Left renal pelvis (tissue), 4 donors: ENCODE measurements at places on chromosomes 4 and X. TPM values are rescaled to one million over a fixed set of nuclear protein-coding genes. Genes with fewer than 3 reads are reported as not detected.

Gene TLR8
- polyA plus RNA-seq = 0.18 TPM

Gene PDCL2
- polyA plus RNA-seq = not detected

Gene BEX3
- polyA plus RNA-seq = 474 TPM

Gene VEGFC
- polyA plus RNA-seq = 17.4 TPM

Gene ZFP42
- 1.6 TPM for polyA plus RNA-seq

Gene APLN
- polyA plus RNA-seq = 5.8 TPM

Gene PLRG1
- 88.4 TPM for polyA plus RNA-seq

Gene HMX1
- polyA plus RNA-seq = not detected

Gene ZCCHC18
- polyA plus RNA-seq = 4.9 TPM

DNA sequence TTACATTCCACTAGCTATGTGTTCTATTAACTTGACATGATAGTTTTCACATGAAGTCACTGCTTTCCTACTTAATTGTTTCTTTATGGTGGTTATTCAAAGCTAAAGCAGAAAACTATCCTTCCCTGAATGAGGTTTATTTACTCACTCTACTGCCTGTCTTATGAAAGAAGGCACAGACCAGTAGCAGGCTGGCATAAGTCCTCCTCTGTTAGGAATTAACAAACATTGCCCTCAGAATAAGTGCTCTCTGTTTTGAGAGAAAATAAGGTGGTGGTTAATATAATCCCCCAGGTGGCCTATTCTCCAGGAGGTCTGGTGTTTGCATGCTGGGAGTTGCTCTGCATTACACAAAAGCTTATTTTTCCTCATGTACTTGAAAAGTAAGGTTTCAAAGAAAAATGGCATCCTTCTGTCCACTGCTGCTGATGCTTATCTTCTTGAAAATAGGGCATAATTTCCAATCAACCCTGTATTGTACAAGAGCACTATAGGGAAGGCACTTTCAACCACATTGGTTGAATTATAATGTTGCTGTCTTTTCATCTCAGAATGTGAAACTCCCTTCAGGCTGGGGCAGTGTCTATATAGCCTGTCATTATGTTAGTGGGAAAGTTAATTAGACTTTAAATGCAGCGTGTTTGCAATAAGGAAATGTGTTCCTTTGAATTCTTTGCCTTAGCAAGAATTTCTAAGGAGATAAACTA, 119.7 kb upstream of the TBC1D9 start:
- DNase-seq = no peak

DNA sequence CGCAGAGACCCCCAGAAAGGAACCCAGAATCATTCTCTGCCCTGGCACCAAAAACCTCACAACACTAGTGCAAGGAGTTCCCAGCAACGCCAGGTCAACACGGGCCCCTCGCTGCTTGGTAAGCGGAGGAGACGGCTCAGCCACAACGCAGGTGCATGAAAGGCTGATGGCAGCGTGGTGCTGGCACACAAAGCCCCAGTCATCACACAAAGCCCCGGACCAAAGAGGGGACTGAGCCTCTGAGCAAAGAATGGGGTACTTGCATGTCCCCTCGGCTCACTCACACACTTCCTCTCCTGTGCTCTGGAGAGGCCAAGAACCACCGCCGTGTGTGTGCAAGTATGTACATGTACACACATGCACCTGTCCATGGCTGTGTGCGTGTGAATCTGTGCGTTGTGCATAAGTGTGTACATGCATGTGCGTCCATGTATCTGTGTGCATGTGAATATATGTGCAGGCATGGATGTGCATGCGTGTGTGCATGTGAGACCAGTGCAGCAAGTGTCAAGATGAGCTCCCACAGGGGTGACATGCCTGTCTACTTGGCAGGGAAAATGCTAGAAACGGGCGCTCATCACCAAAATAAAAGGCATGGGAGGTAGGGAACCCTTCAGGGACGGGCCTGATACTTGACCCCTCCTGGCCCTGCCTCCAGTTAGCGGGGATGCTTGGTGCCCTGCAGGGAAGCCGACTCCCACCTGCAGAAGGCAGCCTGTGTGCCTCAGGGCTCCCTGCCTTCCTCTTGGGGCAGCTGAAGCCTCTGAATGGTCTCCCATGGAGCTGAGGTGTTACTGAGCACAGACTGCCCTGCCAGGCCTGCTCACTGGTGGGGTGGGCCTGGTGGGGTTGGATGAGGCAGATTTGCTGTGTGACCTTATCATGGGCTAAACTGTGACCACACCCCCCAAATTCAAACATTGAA, 60.4 kb downstream of the ZFYVE28 start:
- no peak for DNase-seq

DNA sequence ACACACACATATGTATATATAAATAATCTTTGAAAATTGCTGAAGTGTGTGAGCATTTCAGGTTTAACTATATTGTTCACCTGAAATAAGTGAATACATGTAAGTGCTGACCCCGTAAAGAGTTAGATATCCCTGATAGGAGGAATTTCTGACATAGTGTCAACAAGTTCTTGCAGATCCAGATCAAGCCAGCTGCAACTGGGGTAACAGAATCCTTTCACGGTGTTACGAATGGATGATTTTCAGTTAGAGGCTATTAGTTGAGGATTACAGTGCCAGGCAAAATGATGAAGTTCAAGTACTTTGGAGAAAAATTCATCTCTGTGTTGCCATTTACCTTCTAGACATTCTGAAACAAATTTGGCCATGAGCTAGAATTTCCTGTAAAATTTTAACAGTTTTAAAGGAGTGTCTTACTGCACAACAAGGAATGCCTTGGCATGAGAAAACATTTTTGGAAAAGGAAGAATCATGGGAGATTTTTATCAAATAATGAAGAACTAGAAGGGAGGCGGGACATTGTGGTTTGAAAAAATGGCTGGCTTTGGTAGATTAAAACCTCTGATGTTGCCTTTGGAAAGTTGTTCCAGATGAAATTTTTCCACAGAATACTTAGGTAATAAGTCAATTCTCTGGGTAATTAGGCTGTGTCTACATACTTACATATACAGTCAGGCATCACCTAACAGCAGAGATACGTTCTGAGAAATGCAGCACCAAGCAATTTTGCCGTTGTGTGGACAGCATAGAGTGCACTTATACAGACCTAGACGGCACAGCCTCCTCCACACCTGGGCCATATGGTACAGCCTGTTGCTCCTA, 84.4 kb upstream of the FAT1 start:
- DNase-seq = no peak

DNA sequence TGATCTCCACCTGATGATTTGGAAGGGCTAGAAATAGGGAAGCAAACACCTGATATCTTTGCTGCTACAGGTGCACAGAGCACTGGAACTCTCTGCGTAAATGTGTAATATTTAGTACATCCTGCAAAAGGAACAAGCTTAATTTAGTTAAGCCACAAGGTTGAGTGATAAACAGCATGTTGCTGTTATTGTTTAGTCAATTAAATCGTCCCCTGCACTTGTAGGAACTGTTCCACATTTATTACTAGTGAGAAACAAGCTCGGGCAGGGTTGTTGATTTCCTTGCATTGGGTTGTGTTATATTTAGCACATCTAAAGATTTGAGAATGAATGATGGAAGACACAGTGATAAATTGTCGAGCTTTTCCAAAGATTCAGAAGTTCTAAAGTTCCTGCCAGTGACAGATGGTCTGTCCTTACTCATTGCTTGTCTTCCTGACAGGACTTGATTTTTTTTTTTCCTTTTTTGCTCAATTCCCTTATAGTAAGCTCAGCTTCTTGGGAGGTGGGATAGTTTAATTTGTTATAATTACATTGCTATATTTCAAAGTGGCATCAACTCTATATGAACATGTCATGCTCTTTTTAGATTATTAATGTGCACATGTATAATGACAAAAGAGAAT, 627.0 kb upstream of the ATOH1 start:
- no peak for DNase-seq

- DNase-seq = no peak
Observed at GRCh38 chr4:10673817-10674369, 10.7 kb downstream of the CLNK start.

GRCh38 chrX:9560219-9560618, 95.4 kb downstream of the TBL1X start:
- DNase-seq = no peak

- no peak for DNase-seq
Observed at GRCh38 chrX:84186603-84187532, 1.1 kb downstream of the RPS6KA6 start.

GRCh38 chr4:81319657-81320056, 104.6 kb upstream of the PRKG2 start:
- DNase-seq = no peak

GRCh38 chrX:49231333-49232000, 1.7 kb downstream of the CACNA1F start:
- DNase-seq = no peak

- DNase-seq = no peak
Observed at GRCh38 chrX:5100004-5100403, 1128.7 kb downstream of the NLGN4X start.

DNA sequence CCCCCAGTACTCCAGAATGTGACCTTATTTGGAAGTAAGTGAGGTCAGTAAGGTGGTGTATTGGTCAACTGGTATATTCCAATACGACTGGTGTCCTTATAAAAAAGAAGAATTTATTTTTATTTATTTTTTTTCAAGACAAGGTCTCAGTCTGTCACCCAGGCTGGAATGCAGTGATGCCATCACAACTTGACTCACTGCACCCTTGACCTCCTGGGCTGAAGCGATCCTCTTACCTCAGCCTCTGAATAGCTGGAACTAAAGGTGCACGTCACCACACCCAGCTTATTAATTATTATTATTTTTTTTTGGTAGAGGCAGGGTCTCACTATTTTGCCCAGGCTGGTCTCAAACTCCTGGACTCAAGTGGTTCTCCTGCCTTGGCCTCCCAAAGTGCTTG, 115.1 kb upstream of the PITX2 start:
- DNase-seq = no peak

- peak; percentile 11 for DNase-seq
Observed at GRCh38 chrX:30308263-30309138, 689 bp downstream of the NR0B1 start.

DNA sequence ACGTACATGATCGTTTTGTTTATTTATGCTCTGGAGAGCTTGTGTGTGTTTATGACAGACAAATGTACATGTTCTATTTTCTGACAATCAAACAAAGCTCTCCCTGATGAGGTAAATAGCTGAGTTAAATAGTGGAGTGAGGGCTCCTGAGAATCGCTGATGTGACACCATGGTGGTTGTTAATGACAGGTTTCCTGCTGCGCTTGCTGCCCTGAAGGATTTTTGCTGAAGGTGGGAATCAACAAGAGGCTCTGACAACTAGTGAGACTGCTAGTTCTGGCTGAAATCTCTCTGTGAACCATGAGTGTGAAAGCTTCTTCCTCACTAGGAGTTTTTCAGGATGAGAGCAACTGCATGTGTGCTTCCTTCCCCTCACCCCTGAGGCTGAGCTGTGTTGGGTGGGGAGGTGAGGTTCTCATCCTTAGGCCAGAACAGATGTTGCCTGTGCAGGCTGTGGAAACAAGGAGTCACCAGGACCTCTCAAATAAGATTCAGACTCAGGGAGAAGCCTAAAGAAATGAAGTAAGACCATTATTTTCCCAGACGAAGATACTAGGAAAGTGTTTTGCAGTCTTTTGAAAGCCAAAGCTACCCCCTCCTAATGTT, 173.4 kb upstream of the JADE1 start:
- no peak for DNase-seq

- no peak for DNase-seq
Observed at GRCh38 chrX:131901546-131901945, 121.6 kb upstream of the STK26 start.

DNA sequence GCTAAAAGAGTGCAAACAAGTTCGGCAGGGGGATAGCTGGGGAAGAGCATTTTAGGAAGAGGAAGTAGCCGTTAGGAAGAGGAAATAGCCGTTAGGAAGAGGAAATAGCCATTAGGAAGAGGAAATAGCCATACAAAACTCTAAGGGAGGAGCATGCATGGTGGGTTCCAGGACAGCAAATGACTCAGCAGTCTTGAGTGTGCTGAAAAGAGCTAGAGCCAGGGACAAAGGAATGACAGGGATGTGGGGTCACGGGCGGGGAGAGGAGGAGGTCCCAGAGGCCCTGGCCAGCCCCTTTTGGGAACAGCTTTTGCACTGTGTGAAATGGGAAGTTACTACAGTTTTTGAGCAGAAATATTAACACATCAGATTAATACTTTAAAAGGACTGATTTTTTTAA, 882.6 kb downstream of the TRIML1 start:
- DNase-seq = no peak

DNA sequence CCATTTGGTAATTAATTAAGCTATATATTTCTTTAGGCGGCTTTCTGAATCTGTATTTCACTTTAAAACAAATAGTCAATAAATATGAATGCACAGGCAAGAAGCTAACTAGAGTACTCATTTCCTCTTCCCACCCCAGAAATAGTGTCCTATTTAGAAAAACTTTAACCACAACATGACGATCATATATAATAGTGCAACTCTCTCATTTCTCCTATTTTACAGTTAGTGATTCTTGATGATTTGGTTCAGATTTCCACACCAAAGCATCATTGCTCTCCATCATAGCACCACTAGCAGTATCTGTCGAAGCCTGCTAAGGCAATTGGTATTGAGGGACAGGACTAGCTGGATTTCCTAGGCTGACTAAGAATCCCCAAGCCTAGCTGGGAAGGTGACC, 184.0 kb upstream of the GALNTL6 start:
- DNase-seq = no peak

- DNase-seq = no peak
Observed at GRCh38 chr4:178395798-178396197, 953.6 kb upstream of the AGA start.

GRCh38 chrX:133983974-133984845, 1.2 kb downstream of the GPC3 start:
- DNase-seq = no peak

GRCh38 chr4:53613428-53613827, 22.1 kb upstream of the LNX1 start:
- DNase-seq = no peak

GRCh38 chr4:162149644-162150043, 14.2 kb downstream of the FSTL5 start:
- DNase-seq = no peak

GRCh38 chr4:73704314-73705055, 35.9 kb upstream of the CXCL8 start:
- DNase-seq = no peak

- no peak for DNase-seq
Observed at GRCh38 chr4:147101678-147102077, 156.0 kb upstream of the TTC29 start.

DNA sequence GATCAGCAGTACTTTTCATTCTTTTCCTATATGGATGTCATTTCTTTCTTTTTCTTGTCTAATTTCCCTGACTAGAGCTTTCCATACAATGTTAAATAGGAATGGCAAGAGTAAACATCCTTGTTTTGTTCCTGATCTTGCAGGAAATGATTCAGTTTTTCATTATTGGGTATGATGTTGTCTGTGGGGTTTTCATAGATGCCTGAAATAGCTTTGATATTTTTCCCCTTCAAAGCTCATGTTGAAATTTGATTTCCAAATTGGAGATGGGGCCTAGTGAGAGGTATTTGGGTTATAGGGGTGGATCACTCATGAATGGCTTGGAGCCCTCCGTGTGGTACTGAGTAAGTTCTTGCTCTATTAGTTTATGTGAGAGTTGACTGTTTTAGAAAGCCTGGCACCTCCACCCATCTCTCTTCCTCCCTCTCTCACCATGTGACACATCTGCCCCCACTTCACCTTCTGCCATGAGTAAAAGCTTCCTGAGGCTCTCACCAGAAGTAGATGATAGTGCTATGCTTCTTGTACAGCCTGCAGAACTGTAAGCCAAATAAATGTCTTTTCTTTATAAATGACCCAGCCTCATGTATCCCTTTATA, 22.3 kb upstream of the VSIG1 start:
- DNase-seq = no peak
